ENCODE measurements at places on chromosomes 12 and 14.
A peak's percentile ranks its signal among the peaks of the same experiment; 100 is the strongest.

GRCh38 chr12:96247563-96247962 is 53.4 kb downstream of the ELK3 start:
- DNase-seq: no peak
- no peak overlapping the region for H3K4me3 ChIP-seq
- H3K27me3 ChIP-seq: no peaks in the 10 kb centered on the region
- H3K27ac ChIP-seq: no peak overlapping the region
- peaks cover 28% of the 10 kb centered on the region for H3K36me3 ChIP-seq
- no peaks in the 10 kb centered on the region for H3K4me1 ChIP-seq

DNA sequence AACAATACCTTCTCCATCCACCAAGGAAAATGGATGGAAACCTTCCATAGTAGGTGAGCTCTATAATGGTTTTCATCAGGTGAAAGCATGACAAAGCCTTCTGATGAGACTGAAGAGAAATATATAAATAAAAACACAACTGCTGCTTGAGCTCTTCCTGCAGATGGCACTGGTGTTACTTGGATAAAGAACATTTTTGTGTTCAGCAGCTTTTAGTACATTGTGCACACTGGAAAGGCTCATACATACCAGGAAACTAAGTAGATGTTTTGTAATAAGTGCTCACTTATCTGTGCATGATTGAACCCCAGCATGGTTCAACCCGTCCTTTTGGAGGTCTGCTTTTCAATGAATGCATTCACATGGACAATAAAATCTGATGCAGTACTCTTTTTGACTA is 357.3 kb upstream of the MIS18BP1 start:
- H3K36me3 ChIP-seq: no peaks in the 10 kb centered on the region
- H3K4me1 ChIP-seq: no peaks in the 10 kb centered on the region
- H3K27ac ChIP-seq: no peak overlapping the region
- H3K4me3 ChIP-seq: no peak overlapping the region
- DNase-seq: no peak

DNA sequence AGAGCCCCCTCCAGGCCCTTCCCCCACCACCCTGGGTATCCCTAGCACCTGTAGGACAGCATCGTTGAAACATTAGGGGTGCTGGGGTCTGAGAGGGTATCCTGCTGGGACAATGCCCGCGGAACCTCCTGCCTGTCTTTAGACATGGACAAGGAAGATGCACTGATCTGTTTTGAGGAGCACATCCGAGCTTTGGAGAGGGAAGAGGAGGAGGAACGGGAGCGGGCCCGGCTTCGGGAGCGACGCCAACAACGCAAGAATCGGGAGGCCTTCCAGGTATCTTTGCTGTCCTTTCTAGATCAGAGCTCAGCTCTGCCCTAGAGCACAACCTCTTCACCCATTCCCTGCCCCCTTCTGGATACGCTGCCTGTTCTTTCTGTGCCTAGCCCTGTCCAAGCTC is 13.2 kb downstream of the PRPF40B start:
- DNase-seq: no peak
- H3K27me3 ChIP-seq: no peaks in the 10 kb centered on the region
- no peak overlapping the region for H3K4me3 ChIP-seq

GRCh38 chr12:24955853-24956252 is 7.0 kb upstream of the BCAT1 start:
- no peak overlapping the region for H3K4me3 ChIP-seq
- no peaks in the 10 kb centered on the region for H3K36me3 ChIP-seq
- no peaks in the 10 kb centered on the region for H3K27me3 ChIP-seq
- peaks cover 7% of the 10 kb centered on the region for H3K4me1 ChIP-seq
- DNase-seq: no peak
- no peak overlapping the region for H3K27ac ChIP-seq

- H3K27me3 ChIP-seq: no peaks in the 10 kb centered on the region
- no peak for DNase-seq
- H3K36me3 ChIP-seq: no peaks in the 10 kb centered on the region
- peaks cover 4% of the 10 kb centered on the region for H3K4me1 ChIP-seq
- H3K27ac ChIP-seq: no peak overlapping the region
- no peak overlapping the region for H3K4me3 ChIP-seq
These were observed 198.7 kb upstream of the PLEKHG7 start for GRCh38 chr12:92503971-92504593.

DNA sequence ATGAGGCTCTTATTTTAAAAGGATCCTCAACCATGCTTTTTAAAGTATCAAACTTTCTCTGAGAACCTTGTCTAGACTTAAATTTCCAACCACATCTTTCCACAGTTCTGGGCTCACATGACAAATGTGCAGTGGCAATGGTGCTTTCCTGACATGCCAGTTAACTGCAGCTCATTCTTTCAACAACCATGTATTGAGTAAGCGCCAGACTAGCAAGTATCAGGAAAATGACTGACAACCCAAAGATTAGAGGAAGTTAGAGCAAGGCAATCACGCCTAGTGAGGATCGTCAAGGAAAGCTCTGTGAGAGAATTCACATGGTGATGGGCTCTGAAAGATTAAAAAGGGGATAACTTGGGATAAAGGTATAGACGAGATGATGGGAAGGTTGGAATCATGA is 35.8 kb downstream of the FLVCR2 start:
- H3K4me1 ChIP-seq: peaks cover 14% of the 10 kb centered on the region
- no peak overlapping the region for H3K27ac ChIP-seq
- H3K36me3 ChIP-seq: no peaks in the 10 kb centered on the region
- DNase-seq: no peak

DNA sequence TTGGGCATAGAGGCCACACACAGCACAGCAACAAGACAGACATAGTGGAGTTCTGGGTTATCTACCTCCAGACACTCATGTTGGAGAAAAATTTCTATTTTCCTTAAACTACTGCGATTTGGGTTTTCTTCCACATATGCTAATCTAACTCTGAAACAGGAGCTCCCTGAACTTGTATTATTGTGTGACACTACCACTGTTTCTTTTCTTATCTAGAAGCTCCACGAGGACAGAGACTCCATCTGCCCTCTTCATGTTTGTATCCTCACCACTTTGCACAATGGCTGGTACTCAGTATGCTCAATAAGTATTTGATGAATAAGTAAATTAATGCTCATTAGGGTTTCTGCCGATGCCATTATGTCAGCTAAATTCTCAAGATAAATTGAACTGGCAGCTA is 218.6 kb downstream of the PAX9 start:
- no peak overlapping the region for H3K4me3 ChIP-seq
- DNase-seq: no peak
- no peaks in the 10 kb centered on the region for H3K27me3 ChIP-seq

- no peaks in the 10 kb centered on the region for H3K27me3 ChIP-seq
- H3K4me1 ChIP-seq: peaks cover 5% of the 10 kb centered on the region
- no peak overlapping the region for H3K27ac ChIP-seq
- H3K36me3 ChIP-seq: no peaks in the 10 kb centered on the region
These were observed 241.7 kb downstream of the AEBP2 start for GRCh38 chr12:19681007-19681406.

DNA sequence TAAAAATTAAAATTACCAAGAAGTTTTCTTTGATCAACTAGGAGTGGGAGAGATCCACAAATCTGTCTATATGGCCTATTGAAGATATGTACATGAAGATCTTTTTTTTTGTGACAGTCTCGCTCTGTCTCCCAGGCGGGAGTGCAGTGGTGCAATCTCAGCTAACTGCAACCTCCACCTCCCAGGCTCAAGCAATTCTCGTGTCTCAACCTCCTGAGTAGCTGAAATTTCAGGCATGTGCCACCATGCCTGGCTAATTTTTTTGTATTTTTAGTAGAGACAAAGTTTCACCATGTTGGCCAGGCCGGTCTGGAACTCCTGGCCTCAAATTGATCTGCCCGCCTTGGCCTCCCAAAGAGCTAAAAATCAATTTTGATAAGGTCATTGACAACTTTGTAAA is 4.6 kb upstream of the NFATC4 start:
- DNase-seq: peak; percentile 77
- H3K27ac ChIP-seq: no peak overlapping the region
- no peaks in the 10 kb centered on the region for H3K27me3 ChIP-seq
- peaks cover 4% of the 10 kb centered on the region for H3K4me1 ChIP-seq
- no peaks in the 10 kb centered on the region for H3K36me3 ChIP-seq

DNA sequence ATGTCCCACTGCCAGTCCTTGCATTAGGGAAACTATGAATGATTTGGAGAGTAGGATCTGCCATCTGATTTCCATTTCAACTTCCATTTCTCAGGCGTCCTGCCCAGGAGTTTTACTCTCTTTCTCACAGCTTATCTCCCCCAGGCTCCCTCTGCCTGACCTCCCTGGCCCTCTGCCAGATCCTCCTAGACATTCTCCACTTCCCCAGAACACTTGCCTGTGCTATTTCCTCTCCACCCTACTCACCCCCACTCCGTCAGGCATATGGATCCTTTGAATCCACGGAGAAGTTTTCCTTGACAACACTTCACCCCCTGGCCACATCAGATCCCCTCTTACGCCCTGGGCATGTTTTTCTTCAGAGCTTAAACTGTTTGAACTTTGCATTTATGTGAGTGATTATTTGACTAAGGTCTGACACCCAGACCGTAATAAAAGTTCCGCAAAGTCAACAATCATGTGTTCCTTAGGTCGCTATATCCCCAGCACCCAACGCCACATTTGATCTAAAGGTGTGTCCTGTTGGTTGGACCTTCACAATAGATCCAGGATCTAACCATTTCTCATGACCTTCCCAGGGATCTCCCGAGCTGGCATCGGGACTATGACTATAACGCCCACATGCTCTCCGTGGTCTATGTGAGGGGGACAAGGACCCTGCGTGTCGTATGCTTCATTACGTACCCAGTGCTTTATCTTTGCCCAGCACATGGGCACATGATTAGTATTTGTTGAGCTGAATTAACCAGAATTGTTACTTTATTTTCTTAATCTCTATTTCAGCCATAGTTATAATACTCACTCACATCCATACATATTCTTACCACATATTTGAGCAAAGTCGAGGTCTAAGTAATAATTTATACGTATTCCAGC is 255.8 kb upstream of the FOXN3 start:
- no peak for DNase-seq
- no peaks in the 10 kb centered on the region for H3K27me3 ChIP-seq
- H3K4me1 ChIP-seq: peaks cover 11% of the 10 kb centered on the region
- no peak overlapping the region for H3K27ac ChIP-seq
- H3K36me3 ChIP-seq: no peaks in the 10 kb centered on the region

DNA sequence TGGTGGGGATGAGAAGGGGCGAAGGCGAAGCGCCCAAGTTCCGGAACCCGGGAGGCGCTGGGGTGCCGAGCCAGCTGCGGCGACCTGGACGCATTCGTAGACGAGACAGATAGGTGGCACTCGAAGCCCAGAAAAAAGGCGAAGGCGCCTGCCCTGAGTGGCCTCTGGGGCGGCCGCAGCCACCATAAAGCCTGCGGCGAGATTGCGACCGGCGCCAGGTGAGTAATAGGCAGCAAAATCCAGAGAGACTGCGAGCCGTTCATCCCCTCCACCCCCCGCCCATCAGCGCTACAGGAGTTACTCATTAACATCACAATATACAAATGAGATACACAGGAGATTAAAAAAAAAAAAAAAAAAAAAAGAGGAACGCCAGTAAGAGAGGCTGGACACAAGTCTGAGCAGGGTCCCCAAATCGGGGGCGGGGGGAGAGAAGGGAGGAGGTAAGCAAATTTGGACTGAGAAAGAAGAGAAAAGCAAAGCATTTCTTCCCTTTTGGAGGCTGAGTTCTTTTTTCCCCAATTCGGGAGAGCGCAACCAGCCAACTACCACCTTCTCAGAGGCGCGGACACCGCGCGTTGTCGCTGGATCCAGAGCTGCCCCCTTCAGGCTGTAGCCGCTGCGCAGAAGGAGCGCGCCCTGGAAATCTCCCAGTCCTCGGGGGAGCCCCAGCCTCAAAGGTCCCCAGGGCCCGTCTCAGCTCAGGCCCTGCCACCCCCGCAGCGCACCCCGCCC is 15.7 kb downstream of the TBX3 start:
- peak; percentile 91 for DNase-seq
- H3K36me3 ChIP-seq: peaks cover 17% of the 10 kb centered on the region
- H3K27me3 ChIP-seq: no peaks in the 10 kb centered on the region
- no peak overlapping the region for H3K4me3 ChIP-seq
- H3K27ac ChIP-seq: peak overlapping the region; percentile 98

DNA sequence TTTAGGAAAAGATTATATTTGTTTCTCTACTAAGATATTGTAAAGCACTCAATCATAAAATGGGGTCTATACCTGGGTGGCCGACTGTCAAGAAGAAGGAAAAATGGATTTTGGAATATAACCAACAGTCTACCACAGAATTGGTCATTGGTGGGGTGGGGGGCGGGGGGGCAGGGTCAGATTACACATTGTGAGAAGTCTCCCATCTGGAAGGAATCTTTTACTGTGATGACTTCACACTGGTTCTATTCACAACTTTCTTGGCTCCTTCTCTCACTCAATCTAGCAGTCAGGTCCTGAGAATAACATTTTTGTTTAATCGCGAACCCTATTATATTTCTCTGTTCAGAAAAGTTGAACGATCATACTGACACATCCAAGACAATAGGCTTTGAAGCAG is 8.7 kb upstream of the CLEC4E start:
- H3K27ac ChIP-seq: no peak overlapping the region
- no peak for DNase-seq
- no peaks in the 10 kb centered on the region for H3K4me1 ChIP-seq
- no peaks in the 10 kb centered on the region for H3K36me3 ChIP-seq
- H3K27me3 ChIP-seq: no peaks in the 10 kb centered on the region

GRCh38 chr12:130639476-130640424 is 76.3 kb downstream of the RIMBP2 start:
- no peak overlapping the region for H3K27ac ChIP-seq
- DNase-seq: no peak
- no peak overlapping the region for H3K4me3 ChIP-seq
- H3K27me3 ChIP-seq: no peaks in the 10 kb centered on the region

- no peak overlapping the region for H3K4me3 ChIP-seq
- H3K27me3 ChIP-seq: no peaks in the 10 kb centered on the region
- no peak overlapping the region for H3K27ac ChIP-seq
- no peaks in the 10 kb centered on the region for H3K4me1 ChIP-seq
- no peak for DNase-seq
These were observed 283.3 kb upstream of the FAR2 start for GRCh38 chr12:28865776-28866175.

GRCh38 chr12:97464385-97465321 is 2.0 kb downstream of the RMST start:
- no peak overlapping the region for H3K27ac ChIP-seq
- no peaks in the 10 kb centered on the region for H3K36me3 ChIP-seq
- peaks cover 10% of the 10 kb centered on the region for H3K27me3 ChIP-seq
- H3K4me1 ChIP-seq: no peaks in the 10 kb centered on the region
- DNase-seq: no peak

- no peak overlapping the region for H3K27ac ChIP-seq
These were observed 61.7 kb downstream of the PPM1H start for GRCh38 chr12:62873116-62873825.

- no peak for DNase-seq
- no peaks in the 10 kb centered on the region for H3K27me3 ChIP-seq
- peak overlapping the region; percentile 57 for H3K27ac ChIP-seq
- H3K36me3 ChIP-seq: no peaks in the 10 kb centered on the region
- H3K4me3 ChIP-seq: no peak overlapping the region
These were observed 205.7 kb downstream of the ZFP36L1 start for GRCh38 chr14:68586896-68587751.

DNA sequence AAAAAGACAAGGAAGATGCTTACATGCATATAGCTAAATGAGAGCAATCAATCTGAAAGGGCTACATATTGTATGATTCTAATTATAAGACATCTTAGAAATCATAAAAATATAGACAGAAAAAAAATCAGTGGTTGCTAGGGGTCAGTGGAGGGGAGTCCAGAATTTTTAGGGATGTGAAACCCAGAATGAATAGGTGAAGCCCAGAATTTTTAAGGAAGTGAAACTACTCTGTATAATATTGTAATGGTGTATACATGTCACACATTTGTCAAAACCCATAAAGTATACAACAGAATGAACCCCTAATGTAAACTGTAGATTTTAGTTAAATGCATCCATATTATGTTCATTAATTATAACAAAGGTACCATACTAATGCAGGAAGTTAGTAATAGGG is 713.2 kb downstream of the FLRT2 start:
- H3K27ac ChIP-seq: no peak overlapping the region
- H3K4me3 ChIP-seq: no peak overlapping the region
- DNase-seq: no peak
